ENCODE measurements at places on chromosomes 6 and 20. TPM values are rescaled to one million over a fixed set of nuclear protein-coding genes. Genes with fewer than 3 reads are reported as not detected.

Gene DEFB124
- not detected for total RNA-seq

Gene HSPA12B
- 5.9 TPM for total RNA-seq

Gene CAGE1
- total RNA-seq: 0.11 TPM

Gene ARMH2
- total RNA-seq: not detected

Gene PBOV1
- total RNA-seq: not detected

Gene IL17A
- not detected for total RNA-seq

Gene DUSP15
- total RNA-seq: 1.3 TPM

Gene DNMT3B
- 0.76 TPM for total RNA-seq

Gene RIMS1
- 29.5 TPM for total RNA-seq

Gene ADA
- 13.8 TPM for total RNA-seq

Gene BMP7
- not detected for total RNA-seq

Gene PRRT1
- total RNA-seq: not detected

Gene SLC22A1
- total RNA-seq: 0.09 TPM

Gene FUT9
- not detected for total RNA-seq

Gene PEX3
- 15.2 TPM for total RNA-seq

Gene SPATS1
- not detected for total RNA-seq

Gene RPS6KA2
- total RNA-seq: 244 TPM

Gene MOG
- total RNA-seq: not detected

Gene RIOK1
- total RNA-seq: 22.9 TPM

Gene LY86
- not detected for total RNA-seq

Gene PSMG4
- total RNA-seq: 31.1 TPM

Gene ULBP2
- 2.1 TPM for total RNA-seq

Gene SLC35B2
- 46.1 TPM for total RNA-seq

Gene MUC21
- total RNA-seq: not detected

Data from dermis lymphatic vessel endothelial cell (primary cell).